ENCODE measurements at places on chromosomes 16 and 17.
A peak's percentile ranks its signal among the peaks of the same experiment; 100 is the strongest.

GRCh38 chr16:47731252-47731651 lies 270.1 kb downstream of the PHKB start:
- DNase-seq, result no peak

- no peak for DNase-seq
These were observed 3.1 kb downstream of the ROGDI start for GRCh38 chr16:4799171-4799855.

GRCh38 chr16:10688291-10688690 lies 6.4 kb downstream of the TEKT5 start:
- DNase-seq, result no peak

DNA sequence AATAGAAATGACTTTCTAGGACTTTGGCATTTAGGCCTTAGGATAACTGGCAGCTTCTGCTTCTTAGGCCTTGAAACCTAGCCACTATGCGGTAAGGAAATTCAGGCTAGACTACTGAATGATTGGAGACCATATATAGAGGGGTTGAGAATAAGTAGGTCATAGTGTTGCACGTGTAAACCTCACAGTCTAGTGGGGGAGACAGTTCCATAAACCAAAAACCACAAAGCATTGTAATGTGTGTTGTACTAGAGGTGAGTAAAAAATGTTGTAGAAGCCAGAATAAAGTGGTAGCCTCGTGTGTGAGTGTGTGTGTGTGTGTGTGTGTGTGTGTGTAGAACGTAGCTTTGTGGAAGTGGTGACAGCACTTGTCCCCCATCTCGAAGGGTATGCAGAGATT lies 188.5 kb downstream of the MAP2K6 start:
- DNase-seq, result no peak

GRCh38 chr17:73770115-73770848 lies 126.0 kb upstream of the SDK2 start:
- peak; percentile 21 for DNase-seq

GRCh38 chr16:5252791-5253190 lies 155.2 kb upstream of the EEF2KMT start:
- no peak for DNase-seq

All from HCT116 (cell line).